Right forelimb (tissue), 1 donor: ENCODE measurements at places on chromosomes 7 and 10.

- DNase-seq: no peak
These were observed 2.9 kb downstream of the DEPP1 start for GRCh38 chr10:44975431-44976331.

DNA sequence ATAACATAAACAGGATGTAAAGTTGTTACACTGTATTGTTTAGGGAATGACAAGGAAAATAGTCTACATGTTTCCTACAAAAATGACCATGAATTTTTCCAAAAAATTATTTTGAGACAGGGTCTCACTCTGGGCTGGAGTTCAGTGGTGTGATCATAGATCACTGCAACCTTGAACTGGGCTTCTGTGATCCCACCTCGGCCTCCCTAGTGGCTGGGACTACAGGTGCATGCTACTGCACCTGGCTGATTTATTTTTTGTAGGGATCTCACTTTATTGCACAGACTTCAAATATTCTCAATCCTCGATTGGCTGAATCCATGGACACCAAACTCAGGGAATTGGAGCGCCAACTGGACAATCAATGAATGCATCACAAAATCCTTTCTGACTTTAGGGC is 6.6 kb downstream of the CHCHD2 start:
- no peak for DNase-seq

DNA sequence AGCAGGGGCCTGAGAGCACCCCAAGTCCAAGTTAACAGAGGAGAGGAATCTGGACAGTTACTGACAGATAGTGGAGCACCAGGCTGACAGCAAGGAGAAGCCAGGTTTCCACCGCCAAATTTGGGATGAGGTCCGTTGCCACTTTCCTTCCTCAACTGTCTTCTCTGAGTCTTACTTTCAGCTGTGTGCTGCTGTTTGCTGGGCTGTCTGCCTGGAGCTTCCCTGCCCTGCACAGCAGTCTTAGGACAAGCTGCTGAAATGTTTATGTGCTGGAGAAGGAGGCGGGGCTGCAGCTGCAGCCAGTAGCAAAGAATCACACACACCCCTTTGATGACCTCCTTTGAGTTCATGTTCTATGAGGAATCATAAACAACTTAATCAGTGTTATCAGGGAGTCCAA is 17.4 kb upstream of the CYP3A7 start:
- no peak for DNase-seq

DNA sequence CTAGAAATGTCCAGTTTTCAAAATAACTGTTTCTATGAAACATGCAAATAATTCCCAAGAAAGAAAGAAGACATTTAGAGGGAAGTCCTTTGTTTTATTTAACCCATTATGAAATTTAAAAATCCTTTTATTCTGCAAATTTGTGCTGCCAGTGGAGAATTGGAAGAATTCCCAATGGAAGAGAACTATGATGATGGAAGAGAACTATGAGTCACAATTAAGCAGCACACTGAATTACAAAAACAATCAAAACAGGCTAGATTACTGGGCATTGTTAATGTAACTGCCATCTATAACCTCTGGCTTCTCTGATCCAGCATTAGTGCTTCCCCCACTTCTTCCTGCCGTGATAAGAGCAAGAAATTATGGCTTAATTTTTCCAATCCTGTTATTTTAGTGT is 126.2 kb upstream of the FEZF1 start:
- no peak for DNase-seq

- DNase-seq: no peak
These were observed 22.1 kb upstream of the LMOD2 start for GRCh38 chr7:123633553-123633952.

DNA sequence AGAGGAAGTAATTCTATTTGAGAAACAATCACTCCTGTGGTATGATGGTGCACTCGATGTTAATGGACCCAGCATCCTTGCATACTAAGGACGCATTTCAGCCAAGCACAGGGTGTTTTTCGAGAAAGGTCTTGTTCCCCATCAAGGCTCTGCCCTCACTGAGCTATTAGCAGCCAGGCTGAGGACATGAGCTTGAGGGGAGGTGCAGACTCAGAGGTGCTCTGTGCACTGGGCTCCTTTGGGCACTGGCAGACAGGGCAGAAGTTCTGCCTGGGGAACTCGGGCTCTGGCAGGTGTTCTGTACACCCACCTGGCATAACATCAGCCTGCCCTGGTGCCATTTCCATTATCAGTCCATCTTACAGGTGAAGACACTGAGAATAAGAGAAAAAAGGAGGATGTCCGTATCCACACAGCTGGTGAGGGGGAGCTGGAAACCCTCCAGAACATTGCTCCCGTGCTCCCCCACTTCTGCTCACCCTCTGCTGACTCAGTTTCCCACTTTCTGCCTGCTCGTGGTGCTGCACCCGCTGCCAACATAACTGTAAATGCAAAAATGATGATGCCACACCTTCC is 92.7 kb upstream of the RET start:
- DNase-seq: no peak

DNA sequence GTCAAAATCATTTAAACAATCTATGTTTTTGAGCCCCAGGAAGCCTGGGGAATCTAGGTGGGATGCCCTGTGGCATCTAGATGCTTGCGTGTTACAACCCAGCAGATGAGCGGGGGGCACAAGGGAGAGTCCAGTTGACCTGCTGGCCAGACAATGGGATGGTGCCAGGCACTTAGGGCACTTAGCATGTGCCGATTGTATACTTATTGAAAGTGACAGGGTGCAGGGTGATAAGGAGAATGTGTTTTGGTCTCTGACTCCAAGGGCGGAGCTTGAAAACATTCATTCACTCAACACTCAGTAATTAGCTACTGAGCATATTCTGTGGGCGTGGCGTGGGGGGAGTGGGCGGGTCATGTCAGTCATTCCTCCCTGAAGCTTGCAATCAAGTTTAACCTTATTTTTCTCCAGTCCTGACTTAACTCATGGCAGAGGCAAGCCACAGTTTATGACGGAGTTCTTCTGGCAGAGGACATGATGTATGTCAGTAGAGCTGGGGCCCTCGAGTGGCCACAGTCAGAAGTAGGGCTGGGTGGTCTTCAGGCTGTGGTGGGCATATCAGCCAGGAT is 115.1 kb downstream of the PRKCQ start:
- DNase-seq: no peak

GRCh38 chr7:42493436-42494198 is 256.6 kb upstream of the GLI3 start:
- DNase-seq: peak; percentile 91

GRCh38 chr7:22783421-22783820 is 39.2 kb downstream of the TOMM7 start:
- DNase-seq: no peak

DNA sequence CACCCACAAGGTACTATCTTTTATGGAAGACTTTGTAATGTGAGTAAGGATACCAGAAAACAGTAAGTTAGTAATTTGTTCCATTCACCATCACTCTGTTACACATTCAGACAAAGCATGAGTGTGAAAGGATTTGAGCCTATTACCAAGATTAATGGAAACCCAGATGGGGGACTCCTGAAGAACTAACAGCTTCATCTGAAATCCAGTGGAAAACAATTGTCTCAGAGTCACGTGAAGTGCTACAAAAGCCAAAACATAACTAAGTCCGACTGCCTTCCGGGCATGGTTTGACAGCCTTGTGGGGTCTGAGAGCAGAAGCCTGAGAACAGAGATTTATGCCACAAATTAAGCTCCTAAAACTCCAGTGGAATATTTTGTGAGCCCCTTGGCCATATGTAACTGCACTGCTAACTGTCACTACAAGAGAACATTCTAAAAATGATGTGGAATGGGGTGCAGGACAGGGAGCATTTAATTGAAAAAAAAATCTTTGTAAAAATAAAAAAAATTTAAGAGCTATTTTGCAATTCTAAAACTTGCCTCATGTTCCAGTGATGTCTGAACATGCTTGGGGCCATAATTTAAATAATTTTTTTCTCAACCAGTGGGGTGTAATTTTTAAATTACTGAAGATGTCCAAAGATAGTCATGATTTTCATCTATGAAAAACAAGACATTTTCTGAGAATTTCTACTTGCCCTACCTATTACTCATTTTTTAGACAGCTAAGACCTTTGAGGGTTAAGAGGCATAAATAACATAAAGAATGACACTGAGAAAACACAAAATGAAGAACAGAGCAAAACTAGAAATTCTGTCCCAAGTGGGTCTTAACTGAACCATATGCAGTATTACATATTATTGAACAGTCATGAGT is 555.0 kb downstream of the INHBA start:
- DNase-seq: no peak

GRCh38 chr10:127787873-127788272 is 50.9 kb downstream of the FOXI2 start:
- no peak for DNase-seq

DNA sequence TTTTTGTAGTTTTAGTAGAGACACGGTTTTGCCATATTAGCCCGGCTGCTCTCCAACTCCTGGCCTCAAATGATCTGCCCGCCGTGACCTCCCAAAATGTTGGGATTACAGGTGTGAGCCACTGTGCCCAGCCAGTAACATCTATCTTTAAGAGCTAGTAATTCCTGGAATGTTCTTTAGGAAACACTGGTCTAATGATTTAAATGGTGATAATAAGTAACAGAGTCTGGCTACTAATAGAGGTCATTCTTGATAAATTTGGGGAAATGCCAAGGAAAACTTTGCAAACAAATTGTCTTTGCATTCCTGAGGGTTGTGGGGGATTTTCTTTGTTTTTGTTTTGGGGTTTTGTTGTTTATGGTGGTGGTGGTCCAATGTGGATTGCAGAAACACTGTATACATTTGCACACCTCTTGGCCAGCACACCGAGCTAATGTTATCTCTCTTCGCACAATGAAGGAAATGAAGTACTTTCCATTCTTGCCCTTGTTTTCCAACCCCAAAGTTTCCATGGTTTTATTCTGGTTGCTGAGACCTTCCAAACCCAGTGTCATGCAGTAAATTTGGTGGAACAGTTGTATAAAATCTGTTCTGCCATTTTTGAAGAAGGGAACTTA is 51.3 kb upstream of the WIPF3 start:
- no peak for DNase-seq

- no peak for DNase-seq
These were observed 142.2 kb downstream of the TRIL start for GRCh38 chr7:28815928-28816373.

DNA sequence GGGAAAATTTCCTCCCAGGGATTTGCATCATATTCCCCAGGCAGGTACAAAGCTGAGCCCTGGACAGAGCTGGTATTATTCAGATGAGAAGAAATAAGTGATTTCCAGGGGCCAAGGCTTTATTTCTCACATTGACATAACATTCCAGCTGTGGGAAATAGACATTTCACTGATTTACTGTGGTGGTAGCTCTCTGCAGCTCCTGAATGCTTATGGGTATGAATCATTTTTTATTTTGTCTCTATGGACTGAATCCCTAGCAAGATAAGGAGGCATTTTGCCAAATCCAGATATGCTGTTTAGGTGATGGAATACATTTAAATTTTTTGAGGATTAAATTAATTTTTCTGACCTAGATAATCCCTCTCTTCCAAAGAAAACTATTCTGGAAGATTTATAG is 97.9 kb downstream of the MTPN start:
- DNase-seq: no peak

GRCh38 chr10:29595636-29596225 is 39.0 kb downstream of the SVIL start:
- no peak for DNase-seq

DNA sequence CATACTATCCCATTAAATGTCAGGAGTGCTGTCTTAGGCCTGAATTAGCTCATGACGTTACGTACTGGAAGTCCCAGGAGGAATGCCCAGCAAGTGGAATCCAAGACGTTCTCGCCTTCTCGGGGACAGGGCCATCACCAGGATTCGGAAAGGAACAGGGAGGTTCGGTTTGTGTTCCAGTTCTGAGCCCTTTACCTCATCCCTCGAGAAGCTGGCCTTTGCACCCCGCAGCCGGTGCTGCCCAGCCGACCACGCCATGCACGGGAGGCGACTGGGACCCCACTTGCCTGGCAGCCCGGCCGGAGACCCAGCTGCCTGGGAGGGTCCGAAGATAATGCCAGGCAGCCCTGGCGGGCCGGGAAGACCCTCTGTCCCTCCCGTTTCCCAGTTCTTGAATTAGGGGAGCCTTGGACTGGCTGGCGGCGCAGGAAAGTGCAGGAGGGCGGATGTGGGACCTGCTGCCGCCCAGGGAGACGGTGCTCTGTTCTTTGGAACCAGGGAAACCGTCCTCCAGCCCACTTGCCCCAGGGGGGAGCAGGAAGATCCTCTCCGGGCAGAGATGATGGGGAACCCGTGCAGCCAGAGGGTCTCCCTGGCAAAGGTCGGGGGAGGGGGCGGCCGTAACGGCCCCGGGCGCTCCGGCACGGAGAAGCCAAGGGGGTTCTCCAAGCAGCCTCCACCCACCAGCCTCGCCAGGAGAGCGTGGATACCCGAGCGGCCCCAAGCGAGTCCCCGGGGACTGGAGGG is 671 bp upstream of the CHST3 start:
- DNase-seq: peak; percentile 48

- peak; percentile 2 for DNase-seq
These were observed 724.0 kb downstream of the GRID1 start for GRCh38 chr10:85642421-85643170.

- DNase-seq: no peak
These were observed 141.7 kb downstream of the AUTS2 start for GRCh38 chr7:69739931-69740431.

DNA sequence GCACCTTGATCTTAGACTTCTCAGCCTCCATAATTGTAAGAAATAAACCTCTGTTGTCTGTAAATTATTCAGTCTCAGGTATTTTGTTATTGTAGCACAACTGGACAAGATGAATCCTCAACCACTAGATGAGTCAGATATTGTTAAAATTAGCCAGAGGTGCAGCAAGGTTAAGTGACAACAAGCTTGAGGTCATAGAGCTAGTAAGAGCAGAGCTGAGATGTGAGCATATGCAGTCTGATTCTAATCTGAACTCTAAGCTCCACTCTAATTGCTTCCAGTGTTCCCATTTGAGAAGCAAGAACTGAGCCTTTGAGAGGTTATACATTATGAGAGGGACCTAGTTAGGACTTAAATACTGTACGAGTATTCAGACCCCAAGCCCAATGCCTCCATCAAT is 93.1 kb downstream of the FZD1 start:
- DNase-seq: no peak

DNA sequence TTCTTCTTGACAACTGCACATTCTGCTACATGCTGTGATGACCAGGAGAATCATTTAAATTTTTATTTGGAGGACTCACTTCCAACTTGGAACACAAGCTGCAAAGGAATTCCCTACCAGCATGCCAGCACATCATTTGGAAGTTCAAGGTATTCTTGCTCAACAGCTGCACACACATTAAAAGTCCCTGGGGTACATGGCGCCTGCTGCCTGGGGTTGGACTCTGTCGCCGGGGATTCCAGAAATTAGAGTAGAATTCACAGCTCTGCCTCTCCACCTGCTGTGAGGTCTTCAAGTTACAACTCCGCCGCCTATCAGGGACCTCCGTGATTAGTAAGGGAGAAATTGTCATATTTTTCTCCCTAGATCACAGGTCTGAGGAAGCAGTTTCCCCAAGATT is 1.1 kb downstream of the ZNF32 start:
- no peak for DNase-seq

DNA sequence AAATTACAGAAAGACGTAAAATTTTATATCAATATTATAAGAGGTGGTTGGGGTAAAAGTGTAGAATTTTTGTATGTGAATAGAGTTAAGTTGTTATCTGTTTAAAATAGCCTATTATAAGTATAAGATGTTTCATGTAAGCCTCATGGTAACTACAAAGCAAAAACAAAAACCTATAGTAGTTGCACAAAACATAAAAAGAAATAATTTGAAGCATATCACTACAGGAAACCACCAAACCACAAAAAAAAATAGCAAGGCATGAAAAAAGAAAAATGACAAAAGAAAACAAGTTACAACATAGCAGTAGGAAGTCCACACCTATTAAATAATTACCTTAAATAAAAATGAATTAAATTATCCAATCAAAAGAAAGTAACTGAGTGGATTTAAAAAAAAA is 12.4 kb upstream of the GSTK1 start:
- DNase-seq: no peak

- DNase-seq: no peak
These were observed 222.1 kb downstream of the ADARB2 start for GRCh38 chr10:1515121-1515779.
